ENCODE measurements at places on chromosomes 6 and 20. TPM values are rescaled to one million over a fixed set of nuclear protein-coding genes. Genes with fewer than 3 reads are reported as not detected.

DNA sequence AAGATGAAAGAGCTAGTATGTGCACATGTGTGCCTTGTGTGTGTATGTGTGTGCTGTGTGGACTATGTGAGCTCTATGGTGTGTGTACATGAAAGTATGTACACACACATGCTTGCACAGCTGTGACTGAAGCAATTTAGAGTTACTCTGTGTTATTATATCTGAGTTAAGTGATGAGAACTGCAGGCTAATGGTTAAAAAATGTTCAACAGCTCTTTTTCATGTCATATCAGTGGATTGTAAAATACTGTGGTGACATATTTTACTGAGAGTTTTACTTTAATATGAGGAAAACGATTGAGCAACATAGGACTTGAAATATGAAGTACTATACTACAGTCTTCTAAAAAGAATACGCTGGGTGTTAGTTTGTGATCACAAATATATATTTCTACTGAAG is 195.7 kb upstream of the KCNK16 start:
- DNase-seq, result no peak

The LRRC1 gene
- total RNA-seq, result 19.8 TPM

DNA sequence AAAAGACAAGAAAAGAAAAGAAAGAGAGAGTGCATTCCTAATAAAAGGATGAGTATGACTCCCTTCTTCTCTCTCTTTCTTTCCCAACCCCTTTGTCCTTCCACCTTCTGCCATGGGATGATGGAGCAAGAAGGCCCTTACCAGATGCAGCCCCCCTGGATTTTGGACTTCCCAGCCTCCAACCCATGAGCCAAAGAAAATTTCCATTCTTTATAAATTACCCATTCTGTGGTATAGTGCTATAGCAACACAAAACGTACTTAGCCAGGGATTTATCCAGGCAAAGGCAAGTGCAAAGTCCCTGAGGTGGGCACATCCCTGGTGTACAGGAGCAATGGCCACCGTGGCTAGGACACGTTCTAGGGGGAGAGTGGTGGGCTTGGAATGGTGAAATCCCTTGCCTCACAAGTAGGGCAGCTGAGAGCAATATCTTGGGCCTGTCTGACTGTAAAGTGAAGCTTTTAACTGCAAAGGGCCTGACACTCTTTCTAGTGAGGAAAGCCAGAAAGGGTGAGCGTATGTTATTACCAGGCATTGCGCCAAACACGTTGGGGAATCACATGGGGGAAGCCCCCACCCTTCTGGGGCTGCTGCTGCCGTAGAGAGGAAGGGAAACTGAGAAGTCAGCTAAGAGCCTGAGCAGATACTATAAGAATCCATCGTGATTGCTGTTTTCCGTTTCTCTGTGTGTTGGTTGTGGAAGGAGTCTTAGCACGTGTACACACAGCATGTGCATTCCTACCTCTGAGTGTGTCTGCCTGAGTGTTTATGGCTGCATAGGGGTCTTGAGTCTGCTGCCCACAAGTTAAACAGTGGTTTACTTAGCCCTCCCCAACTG is 50.7 kb upstream of the SIRPA start:
- DNase-seq, result no peak

DNA sequence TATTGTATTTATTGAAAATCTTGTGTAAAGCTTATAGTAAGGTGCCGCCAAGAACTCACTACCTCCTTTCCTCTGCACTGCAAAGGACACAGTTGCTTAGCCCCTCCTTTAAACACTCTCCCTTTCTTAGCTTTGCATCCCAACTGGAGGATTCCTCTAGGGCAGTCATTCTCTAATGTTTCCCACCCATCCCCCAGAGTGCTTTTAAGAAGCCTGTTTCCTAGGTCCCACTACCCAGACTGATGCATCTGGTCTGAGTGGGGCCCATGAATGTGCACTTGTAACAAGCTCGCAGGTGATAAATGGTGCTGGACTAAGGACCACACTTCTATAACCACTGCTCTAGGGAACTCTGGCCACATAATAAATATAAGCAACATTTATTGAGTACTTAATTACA is 55.2 kb downstream of the B4GALT5 start:
- no peak for DNase-seq

DNA sequence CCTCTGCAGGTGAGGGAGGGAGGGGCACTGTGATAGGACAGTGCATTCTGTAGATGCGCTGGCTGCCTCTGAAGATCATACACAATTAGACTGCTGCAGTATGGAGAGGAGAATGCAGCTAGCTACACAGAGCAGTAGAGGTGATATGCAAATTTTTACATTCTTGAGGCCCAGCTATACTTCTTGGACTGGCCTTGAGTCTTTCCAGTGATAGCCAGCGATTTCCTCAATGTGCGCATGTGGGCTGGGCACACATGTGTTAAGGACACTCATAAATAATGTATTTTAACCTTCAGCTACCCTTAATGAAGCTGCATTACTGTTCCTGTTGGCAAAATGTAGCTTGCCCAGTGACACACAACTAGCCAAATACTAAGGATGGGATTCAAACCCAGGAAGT is 19.0 kb downstream of the TTPAL start:
- DNase-seq, result no peak

GRCh38 chr6:29564875-29565274 is 5.3 kb upstream of the UBD start:
- DNase-seq, result no peak

- DNase-seq, result no peak
These were observed 74.2 kb downstream of the RIOK1 start for GRCh38 chr6:7463785-7464184.

The KAT14 gene
- 11.4 TPM for total RNA-seq

The NRSN1 gene
- not detected for total RNA-seq

- DNase-seq, result no peak
These were observed 48.4 kb upstream of the IYD start for GRCh38 chr6:150320442-150320841.

DNA sequence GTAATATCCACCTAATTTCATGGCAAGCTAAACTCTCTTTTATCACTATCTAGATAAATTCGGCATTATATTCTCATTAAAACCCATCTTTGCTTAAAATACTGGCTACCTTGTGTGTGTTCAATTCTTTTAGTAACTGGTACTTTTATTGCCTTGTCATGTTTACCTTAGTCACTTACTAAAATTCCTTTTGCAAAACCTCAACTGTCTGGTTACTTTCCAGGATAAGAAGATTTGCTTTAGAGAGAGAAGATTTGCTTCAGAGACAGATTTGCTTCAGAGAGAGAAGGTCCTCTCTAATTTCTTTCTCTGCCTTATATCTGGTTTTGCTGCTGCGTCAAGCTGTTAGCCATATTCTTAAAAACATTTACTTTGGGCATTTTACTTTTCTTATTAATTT is 151.5 kb upstream of the MLIP start:
- DNase-seq, result no peak

GRCh38 chr6:55528624-55529023 is 50.4 kb downstream of the HMGCLL1 start:
- peak; percentile 51 for DNase-seq

GRCh38 chr20:59633656-59634251 is 29.4 kb downstream of the PHACTR3 start:
- DNase-seq, result no peak

DNA sequence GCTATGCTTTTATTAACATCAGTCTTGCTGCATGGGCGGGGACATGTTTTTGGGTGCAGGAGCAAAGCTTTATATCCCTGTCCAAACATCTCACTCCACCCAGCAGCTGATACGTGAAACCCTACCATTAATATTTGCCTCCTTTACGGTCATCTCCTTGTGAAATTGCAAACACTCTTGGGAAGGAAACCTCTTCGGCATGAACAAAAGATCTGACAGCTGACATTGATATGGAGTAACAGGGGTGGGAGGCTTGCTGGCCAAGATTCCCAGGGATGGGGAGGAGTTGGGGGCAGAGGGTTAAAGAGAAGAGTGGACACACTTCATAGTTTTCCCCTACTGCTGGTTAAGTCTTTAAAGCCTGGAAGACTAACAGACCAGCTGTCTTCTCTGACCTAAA is 22.2 kb upstream of the VEGFA start:
- no peak for DNase-seq

The SPATS1 gene
- not detected for total RNA-seq

GRCh38 chr20:35726842-35727711 is 15.0 kb downstream of the RBM39 start:
- DNase-seq, result no peak

GRCh38 chr20:11080781-11081377 is 407.1 kb upstream of the JAG1 start:
- DNase-seq, result no peak

The RFX6 gene
- total RNA-seq, result not detected

DNA sequence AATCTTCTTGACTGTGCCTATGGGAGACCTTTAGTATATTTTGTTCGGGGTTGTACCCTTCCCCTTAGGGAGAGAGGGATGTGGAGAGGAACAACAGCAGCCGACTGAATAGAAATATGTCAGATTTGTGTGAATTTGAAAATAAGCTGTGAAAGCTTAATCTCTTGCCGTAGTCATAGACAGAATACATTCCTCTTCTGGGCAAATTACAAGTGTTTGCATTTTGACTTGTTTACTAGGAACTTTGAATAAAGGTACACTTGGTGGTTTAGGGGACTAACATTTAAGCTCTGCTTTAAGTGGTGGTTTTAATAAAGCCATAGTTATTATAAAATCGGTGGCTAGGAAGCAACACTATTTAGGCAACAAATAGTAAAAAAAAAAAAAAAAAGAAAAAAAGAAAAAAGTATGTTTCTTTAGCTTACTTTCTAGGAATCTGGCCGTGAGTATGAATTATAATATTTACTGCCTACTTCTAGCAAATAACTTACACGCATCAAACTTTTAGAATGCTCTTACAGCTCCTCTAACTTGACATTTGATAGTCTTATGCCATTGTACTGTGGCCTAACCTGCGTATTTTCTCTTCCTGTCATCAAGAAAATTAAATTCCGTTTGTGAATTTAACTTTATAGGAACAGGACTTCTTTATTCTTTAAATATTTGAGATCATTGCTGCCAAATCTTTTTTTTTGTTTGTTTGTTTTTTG is 65.1 kb downstream of the ZBTB2 start:
- DNase-seq, result no peak

- no peak for DNase-seq
These were observed 21.6 kb upstream of the ZNF831 start for GRCh38 chr20:59141818-59142581.

- no peak for DNase-seq
These were observed 25.7 kb downstream of the EPB41L2 start for GRCh38 chr6:131037194-131037897.

- no peak for DNase-seq
These were observed 190.8 kb downstream of the DLL1 start for GRCh38 chr6:170100046-170100445.

The PLCB4 gene
- total RNA-seq, result 2.5 TPM

GRCh38 chr6:29509239-29509638 is 21.5 kb upstream of the MAS1L start:
- no peak for DNase-seq

GRCh38 chr6:158629367-158630221 is 14.9 kb downstream of the DYNLT1 start:
- no peak for DNase-seq

The PROKR2 gene
- not detected for total RNA-seq

DNA sequence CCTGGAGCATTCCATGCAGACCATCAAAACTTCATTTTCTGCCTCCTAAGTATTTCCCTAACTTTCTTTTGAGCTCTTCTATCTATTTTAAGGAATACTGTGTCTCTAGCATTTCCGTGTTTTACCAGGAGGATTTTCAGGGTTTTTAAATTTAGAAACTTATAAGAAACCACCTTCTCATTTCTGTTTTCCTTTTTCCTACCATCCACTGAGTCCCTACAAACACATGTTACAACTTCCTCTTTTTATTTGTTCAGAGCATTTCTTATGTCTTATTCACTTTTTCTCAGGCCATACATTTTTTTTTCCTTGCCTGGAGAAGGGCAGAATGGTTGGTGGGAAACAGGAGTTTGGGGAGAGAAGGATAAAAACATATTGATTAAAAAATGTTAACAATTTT is 130.0 kb upstream of the BMP5 start:
- DNase-seq, result no peak

DNA sequence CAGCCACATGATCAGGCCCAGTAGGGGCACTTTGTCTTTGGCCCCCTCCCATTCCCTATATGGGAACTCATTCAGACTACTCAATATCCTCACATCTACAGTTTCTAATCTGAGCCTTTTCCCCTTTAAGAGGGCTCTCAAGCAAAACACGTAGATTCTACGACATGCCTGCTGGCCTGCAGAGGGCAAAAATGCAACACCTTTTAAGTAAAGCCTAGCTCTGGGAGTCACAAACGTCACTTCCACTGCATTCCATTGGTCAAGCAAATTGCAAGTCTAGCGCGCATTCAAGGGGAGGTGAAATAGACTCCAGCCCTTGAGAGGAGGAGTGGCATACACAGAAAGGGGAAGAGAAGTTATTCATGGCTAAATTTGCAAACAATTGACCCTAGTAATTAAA is 70.6 kb downstream of the CDC40 start:
- no peak for DNase-seq

GRCh38 chr6:28764014-28764723 is 159.6 kb downstream of the TRIM27 start:
- DNase-seq, result no peak

The HSD17B8 gene
- total RNA-seq, result 22.0 TPM

- no peak for DNase-seq
These were observed 38.2 kb upstream of the FRMD1 start for GRCh38 chr6:168116975-168117899.

GRCh38 chr20:55947701-55948100 is 57.6 kb downstream of the CBLN4 start:
- no peak for DNase-seq

DNA sequence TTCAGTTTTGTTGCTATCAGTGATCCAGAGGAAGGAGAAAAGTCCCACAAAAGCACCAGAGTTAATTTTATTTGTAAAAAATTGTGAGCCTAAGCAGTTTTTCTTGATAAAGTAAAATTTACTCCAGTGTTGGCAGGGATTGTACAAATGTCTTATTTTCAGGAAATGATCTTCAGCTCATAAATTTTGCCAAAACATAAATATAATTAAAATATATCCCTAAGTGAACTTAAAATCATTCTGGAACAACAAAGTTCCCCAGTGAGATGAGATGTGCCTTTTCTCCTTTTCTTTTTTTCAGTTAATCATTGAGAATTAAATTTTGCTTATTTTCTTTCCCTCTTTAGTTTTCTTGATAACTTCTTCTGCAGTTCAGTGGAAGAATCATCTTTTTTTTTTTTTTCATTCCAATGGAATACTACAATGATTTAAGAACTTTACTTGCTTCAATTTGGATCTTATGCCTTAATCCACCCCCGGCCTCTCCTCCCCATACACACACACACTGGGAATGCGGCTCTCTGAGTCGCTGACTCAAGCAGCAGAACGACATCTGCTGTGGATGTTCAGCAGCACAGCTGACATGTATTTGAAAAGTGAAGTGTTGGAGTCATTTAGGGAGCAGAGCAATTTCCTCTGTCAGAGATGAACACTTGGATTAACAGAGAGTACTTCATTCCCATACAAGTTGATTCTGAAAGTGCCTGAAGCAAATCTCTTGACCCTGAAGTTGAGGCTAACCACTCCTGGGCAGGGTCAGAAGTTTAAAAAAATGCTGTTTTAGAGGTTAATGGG is 27.7 kb upstream of the LAMA4 start:
- DNase-seq, result no peak

DNA sequence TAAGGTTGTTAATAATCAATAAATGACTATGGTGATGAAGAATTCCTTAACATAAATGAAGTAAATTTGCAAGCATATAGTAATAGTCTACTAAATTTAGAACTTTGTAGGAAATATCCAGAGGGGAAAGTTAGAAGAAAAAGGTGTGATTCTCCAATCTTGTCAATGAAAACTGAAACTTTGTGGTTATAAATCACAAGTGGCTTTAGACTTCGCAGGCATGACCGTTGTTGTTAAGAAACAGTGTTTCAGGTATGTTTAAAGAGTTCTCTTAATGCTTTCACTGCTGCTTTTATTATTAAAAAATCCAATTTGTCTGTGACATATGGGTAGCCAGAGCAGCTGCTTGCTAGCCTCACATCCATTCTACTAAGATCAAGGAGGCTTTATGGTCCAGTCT is 475.6 kb upstream of the ADGRB3 start:
- no peak for DNase-seq

The BEND6 gene
- total RNA-seq, result 4.0 TPM
